ENCODE measurements at places on chromosomes 13 and 19.

DNA sequence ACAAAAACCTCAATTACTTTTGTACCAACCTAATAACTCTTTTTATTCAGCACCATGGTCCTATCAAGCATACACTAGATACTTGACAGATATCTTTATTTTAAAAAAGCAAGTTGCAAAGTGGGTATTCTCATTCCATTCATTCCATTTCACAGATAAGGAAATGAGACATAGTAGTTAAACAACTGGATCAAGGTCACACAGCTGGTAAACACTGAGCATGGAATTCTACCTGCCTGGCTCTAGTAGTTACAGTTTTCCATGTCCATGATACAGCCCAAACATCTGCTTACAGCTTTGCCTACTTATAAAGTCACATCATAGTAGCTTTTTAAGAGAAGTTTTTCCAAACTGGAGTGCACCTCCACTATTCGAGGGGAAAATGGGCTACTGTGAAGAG is 57.1 kb upstream of the SERTM1 start:
- no peak for DNase-seq

DNA sequence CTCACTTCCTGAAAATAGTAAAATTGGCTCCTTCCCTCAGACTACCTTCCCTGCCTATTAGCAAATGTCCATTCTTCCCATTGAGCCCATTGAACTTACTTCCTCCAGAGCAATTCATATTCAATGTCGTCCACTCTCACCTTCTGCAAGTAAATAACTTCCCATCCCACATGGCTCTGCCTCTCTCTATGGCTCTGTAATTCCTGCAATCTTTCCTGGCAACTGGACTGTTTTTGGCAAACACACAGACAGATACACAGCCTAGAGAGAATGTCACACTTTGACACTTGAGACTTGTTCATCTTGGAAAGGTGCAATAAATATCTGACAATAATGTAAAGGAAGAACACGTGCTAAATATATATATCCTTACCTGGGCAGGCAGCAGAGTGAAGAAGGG is 18.3 kb downstream of the UQCRFS1 start:
- no peak for DNase-seq

DNA sequence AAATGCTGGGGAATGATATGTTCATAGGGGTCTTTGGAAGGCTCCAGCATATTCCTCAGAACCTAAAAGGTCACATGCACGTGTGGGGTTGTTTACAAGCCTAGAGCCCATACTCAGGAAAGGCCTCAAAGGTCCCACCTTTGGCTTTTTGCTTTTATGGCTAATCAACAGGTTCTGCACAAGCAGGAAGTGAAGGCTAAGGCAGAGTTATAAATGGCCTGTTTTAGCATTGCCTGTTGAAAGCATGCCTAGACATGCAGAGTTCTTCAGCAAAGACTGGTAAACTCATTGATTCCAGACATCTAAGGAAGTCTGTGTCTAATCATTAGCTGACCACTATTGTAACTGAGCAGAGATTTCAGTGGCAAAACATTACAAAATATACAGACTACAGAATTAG is 198.3 kb downstream of the KCNRG start:
- DNase-seq: no peak

- DNase-seq: no peak
These were observed 24.8 kb upstream of the SLC1A5 start for GRCh38 chr19:46812977-46813838.

DNA sequence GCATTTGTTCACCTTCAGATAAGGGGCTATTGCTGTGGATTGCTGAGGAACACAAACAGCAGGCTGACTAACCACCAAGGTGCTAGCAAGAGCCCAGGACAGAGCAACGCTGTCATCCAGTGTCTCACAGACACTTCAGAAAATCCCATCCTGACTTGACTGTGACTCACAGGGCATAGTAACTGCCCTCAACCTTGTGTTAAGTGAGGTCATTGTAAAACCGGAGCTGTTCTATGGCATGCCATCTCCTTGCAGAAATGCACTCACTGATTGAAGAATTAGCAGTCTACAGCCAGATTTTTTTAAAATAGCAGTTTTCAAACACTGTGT is 51.1 kb downstream of the TNFRSF19 start:
- DNase-seq: peak; percentile 92

- DNase-seq: no peak
These were observed 1364.9 kb upstream of the MIR17HG start for GRCh38 chr13:89982407-89983095.

DNA sequence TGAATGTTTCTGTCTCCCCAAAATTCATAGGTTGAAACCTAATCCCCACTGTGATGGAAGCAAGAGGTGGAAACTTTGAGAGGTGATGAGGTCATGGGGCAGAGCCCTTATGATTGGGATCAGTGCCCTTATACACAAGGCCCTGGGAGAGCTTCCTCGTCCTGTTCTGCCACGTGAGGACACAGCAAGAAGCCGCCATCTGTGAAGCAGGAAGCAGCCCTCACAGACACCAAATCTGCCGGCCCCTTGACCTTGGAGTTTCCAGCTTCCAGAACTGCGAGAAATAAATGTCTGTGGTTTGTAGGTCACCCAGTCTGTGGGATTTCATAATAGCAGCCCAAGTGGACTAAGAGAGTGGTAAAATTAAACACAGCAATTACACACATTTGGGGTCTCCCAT is 737.4 kb downstream of the UQCRFS1 start:
- DNase-seq: no peak

- DNase-seq: no peak
These were observed 26.4 kb downstream of the PTPRS start for GRCh38 chr19:5314012-5314906.

GRCh38 chr13:110419381-110419791 is 112.3 kb downstream of the COL4A2 start:
- no peak for DNase-seq

DNA sequence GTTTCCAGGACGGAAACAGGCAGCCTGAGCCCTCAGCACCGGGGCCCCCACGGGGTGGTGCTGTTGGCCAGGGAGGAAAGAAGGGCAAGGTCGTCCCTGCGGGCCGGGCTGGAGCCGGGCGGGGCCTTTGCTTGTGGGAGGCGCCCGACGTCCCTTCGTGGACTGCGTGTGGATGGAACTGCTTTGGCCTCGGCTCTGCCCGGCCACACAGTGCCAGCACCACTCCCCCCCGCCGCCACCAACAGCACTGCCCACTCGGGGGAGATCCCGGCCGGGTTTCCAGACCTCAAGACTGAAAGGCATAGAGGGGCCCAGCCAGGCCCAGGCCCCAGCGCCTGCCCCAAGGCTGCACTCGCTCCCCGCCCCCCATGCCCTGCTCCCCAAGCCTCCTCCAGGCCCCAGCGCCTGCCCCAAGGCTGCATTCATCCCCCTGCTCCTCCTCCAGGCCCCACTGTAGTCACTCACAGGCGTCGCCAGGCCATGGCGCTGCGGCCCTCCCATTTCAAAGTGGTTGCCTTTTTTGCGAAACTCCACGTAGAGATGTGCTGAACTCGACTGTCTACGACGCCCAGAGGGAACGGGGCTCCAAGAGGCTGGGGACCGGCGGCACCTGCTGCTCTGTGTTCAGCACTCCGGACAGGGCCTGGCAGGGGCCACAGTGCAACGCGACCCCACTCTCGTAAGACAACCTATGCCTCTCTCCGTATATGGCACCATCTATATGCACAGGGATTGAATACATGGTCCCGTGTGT is 22.5 kb downstream of the C13orf46 start:
- DNase-seq: peak; percentile 77

- DNase-seq: no peak
These were observed 251.7 kb upstream of the HTR2A start for GRCh38 chr13:47148543-47148942.

GRCh38 chr13:42880056-42880605 is 98.7 kb downstream of the FAM216B start:
- no peak for DNase-seq

DNA sequence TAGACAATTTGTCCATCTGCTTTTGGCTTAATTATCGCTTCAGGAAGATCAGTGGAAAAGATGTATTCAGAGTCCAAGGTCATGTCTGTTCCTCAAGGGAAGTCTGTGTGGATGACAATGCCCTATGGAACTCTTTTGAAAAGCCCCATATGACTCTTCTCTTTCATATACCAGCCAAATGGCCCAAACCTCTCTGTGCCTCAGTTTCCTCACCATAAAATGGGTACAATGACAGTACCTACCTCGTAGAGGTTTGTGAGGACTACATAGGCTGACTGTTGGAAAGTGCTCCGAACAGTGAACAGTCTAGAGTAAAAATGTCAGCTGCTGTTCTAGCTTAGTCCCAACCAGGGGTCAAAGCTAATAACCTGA is 104.6 kb downstream of the COL4A2 start:
- DNase-seq: no peak

- DNase-seq: no peak
These were observed 27.3 kb upstream of the SLC7A10 start for GRCh38 chr19:33252971-33253370.

DNA sequence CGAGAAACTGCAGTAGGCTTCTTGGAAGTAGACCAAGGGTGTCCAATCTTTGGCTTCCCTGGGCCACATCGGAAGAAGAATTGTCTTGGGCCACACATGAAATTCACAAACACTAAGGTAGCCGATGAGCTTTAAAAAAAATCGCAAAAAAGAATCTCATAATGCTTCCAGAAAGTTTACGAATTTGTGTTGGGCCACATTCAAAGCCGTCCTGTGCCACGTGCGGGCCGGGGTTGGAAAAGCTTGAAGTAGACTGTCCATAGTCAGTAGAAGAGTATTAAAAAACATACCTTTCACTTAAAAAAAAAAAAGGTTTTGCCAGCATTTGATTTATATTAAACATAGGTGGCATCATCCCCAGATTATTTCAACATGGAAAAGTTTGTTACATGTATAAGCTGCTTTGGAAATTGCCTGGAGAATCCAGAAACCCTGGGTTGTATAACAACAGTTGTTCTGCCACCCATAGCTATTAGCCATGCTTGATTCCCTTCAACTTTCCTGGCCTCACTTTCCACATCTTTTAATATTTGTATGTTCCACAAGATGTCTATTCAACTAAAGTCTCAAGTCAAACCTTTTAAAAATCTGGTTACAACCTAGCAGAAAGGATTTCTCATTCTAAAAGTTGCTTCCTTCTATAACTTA is 1.0 kb downstream of the IFT88 start:
- no peak for DNase-seq

DNA sequence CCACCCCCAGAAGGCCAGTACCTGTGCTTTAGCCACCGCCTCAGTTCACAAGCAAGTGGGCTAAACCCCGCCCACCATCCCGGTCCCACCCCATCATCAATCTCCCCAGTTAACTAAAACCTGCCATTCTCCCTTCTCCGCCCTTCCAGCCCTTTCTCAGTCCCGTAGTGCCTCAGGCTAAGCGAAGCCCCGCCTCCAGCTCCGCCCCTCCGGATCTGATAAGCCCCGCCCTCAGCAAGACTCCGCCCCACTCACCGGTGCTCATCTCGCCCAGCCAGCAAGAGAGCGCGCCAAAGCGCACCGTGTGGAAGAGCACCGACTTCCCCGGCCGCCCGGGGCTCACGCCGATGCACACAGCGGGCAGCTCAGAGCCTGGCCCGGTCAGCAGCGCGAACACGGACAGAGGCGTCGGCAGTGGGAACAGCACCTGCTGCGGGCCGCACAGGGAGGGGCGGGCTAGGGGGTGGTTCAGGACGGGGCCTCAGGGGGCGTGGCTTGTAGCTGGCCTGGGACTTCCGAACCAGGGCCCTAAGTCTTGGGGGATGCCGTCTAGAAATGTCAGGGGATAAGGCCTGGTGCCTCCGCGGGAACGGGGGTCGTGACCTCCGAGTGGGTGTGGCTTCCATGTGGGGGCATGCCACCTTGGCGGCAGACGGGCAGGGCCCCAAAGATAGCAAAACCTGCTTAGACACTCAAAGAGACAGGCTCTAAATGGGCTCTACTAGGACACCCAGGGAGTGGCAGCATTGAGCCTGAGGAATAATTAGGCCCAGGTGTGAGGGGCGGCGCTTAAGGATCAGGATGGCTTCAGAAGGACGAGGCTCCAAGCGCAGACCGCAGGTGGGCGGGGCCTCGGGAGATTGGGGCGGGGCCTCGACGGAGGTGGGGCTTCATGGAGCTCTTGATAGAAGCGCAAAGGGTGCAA is 21.4 kb downstream of the MAP4K1 start:
- peak; percentile 91 for DNase-seq

DNA sequence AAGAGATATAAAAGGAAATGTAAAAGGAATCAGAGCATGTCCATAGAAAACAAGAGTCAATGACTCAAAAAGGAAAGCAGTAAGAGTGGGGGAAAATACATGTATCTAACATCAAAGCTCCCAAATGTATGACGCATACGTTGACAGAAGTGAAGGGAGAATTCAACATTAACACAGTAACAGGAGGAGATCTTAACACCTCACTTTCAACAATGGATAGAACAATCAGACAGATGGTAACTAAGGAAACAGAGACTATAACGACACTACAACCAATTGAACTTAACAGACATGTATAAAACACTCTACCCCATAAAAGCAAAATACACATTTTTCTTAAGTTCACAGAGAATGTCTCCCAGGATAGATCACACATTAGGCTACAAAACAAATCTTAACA is 774.8 kb upstream of the ARGLU1 start:
- DNase-seq: peak; percentile 12

DNA sequence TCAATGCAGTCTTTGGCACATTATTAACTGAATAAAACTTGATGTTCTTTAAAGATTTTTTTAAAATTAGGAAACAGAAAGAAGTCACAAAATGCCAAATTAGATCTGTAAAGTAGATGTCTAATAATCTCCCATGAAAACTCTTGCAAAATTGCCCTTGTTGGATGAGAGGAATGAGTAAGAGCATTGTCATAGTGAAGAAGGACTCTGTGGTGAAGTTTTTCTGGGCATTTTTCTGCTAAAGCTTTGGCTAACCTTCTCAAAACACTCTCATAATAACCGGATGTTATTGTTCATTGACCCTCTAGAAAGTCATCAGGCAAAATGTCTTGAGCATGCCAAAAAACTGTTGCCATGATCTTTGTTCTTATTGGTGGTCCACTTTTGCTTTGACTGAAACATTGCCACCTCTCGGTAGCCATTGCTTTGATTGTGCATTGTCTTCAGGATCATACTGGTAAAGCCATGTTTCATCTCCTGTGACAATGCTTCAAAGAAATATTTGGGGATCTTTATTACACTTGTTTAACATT is 549.3 kb downstream of the LIG4 start:
- no peak for DNase-seq

Measured in mesendoderm (in vitro differentiated cells).